ENCODE measurements at places on chromosomes 7 and 10. TPM values are rescaled to one million over a fixed set of nuclear protein-coding genes. Genes with fewer than 3 reads are reported as not detected.

The ADRB1 gene
- total RNA-seq, result 0.55 TPM

The PPP3CB gene
- total RNA-seq, result 51.0 TPM

The TMEM229A gene
- total RNA-seq, result 58.8 TPM

The LRMDA gene
- 7.6 TPM for total RNA-seq

The NPC1L1 gene
- total RNA-seq, result 0.55 TPM

DNA sequence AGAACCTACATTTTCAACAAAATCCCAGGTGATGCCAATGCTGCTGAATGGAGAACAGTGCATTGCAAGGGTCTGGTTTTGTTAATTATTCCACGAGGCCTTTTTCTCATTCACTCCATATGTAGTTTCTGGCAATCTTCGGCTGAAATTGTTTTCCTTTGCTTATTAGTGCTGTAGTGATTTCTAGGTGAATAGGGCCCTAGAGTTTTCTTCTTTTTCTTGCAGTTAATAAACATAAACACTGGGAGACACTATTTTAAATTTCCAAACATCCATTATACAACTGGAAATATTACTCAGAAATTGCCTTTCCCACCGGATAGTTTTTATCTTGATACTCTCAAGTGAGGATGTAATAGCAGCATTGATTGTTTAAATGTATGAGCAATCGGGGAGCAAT lies 435.6 kb downstream of the XPNPEP1 start:
- DNase-seq, result no peak
- H3K27me3 ChIP-seq, result no peaks in the 10 kb centered on the region
- H3K4me1 ChIP-seq, result no peaks in the 10 kb centered on the region
- H3K4me3 ChIP-seq, result no peak overlapping the region

DNA sequence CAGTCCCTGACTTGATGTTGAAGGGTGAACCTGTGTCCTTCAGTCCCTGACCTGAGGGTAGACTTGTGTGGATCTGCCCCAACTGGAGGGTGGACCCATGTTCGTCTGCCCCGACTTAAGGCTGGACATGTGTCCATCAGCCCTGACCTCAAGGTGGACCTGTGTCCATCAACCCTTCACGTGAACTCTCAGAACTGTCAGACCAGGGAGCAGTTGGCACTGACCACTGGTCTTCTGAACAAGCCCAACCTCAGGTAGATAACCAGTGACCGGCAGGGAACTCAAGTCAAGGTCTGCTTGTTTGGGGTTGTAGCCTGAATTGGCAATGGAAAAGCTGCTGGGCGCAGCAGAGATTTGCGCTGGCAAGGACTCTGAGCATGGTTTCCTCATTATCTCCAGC lies 96.5 kb downstream of the ADCY1 start:
- no peak overlapping the region for H3K4me3 ChIP-seq
- H3K27ac ChIP-seq, result no peak overlapping the region
- H3K4me1 ChIP-seq, result no peaks in the 10 kb centered on the region
- H3K27me3 ChIP-seq, result no peaks in the 10 kb centered on the region
- peak; percentile 6 for DNase-seq
- no peaks in the 10 kb centered on the region for H3K36me3 ChIP-seq

- DNase-seq, result no peak
- H3K4me1 ChIP-seq, result no peaks in the 10 kb centered on the region
- H3K27ac ChIP-seq, result no peak overlapping the region
- no peak overlapping the region for H3K4me3 ChIP-seq
Measured at GRCh38 chr7:17690030-17690429, 250.3 kb downstream of the SNX13 start.

- no peak for DNase-seq
- no peaks in the 10 kb centered on the region for H3K36me3 ChIP-seq
- H3K27ac ChIP-seq, result no peak overlapping the region
- H3K27me3 ChIP-seq, result no peaks in the 10 kb centered on the region
- H3K4me3 ChIP-seq, result no peak overlapping the region
Measured at GRCh38 chr7:135334830-135335543, 101.3 kb downstream of the STRA8 start.

DNA sequence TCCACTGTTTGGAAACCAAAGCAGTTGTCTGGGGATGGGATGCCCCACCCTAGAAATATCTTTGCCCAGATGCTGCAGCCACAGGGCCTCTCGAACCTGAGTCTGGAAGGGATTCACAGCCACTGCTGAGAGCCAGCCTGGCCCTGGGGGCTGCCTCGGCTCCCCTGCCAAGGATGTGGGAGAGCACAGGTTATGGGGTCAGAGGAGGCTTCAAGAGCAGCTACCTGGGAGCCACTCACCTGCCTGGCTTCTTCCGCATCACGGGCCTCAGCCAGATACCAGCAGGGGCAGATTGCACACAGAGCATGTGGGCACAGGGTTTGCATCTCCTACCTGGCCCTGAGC lies 5.4 kb upstream of the PWWP2B start:
- H3K27ac ChIP-seq, result no peak overlapping the region
- no peak overlapping the region for H3K4me3 ChIP-seq

DNA sequence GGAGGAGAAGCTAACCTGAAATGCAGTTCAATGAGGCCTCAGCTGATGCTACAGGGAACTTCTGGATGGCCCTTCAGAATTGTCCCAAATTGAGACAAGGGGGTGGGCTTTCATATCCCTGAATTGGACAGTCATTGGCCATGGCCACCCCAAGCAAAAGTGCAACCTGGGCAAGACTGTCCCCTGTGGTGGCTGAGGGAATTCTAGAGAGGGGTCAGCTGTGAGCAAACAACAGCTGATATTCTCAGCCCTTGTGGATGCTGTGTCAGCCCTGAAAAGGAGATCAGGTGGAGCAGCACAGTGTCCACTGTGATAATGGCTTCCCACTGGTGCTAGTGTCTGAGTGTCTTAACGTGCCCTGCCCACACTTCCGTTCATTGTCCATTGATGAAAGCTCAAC lies 76.6 kb downstream of the SLC16A9 start:
- DNase-seq, result no peak
- no peaks in the 10 kb centered on the region for H3K36me3 ChIP-seq
- no peaks in the 10 kb centered on the region for H3K27me3 ChIP-seq
- no peaks in the 10 kb centered on the region for H3K4me1 ChIP-seq
- H3K27ac ChIP-seq, result no peak overlapping the region
- no peak overlapping the region for H3K4me3 ChIP-seq

GRCh38 chr10:124071141-124071540 lies 22.3 kb downstream of the CHST15 start:
- DNase-seq, result no peak
- H3K4me3 ChIP-seq, result no peak overlapping the region
- H3K27me3 ChIP-seq, result no peaks in the 10 kb centered on the region
- peaks cover 28% of the 10 kb centered on the region for H3K4me1 ChIP-seq
- H3K36me3 ChIP-seq, result no peaks in the 10 kb centered on the region
- no peak overlapping the region for H3K27ac ChIP-seq

DNA sequence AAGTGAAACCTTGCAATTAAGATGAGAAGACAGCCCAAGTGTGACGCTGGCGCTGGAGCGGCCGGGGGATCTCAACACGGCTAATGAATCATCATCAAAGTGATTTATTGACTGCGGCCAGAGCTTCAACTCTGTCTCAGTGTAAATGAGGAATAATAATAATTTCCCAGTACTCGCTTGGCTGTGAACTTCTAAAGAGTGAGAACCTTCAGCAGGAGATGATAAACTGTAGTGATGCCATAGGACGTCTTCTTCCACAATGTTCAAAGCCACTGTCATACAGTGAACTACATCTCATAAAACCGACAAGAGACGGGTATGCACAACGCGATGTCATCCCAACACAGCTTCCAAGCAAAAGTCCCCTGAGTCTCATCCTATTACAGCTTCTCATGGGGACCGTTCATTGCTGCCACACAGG lies 123.6 kb upstream of the NOBOX start:
- H3K27me3 ChIP-seq, result no peaks in the 10 kb centered on the region
- H3K36me3 ChIP-seq, result no peaks in the 10 kb centered on the region
- H3K27ac ChIP-seq, result no peak overlapping the region
- no peak overlapping the region for H3K4me3 ChIP-seq
- DNase-seq, result no peak
- H3K4me1 ChIP-seq, result no peaks in the 10 kb centered on the region

- peak; percentile 15 for DNase-seq
- H3K27ac ChIP-seq, result no peak overlapping the region
- no peaks in the 10 kb centered on the region for H3K27me3 ChIP-seq
- H3K4me1 ChIP-seq, result no peaks in the 10 kb centered on the region
- no peak overlapping the region for H3K4me3 ChIP-seq
Measured at GRCh38 chr10:88791924-88792323, 10.6 kb upstream of the LIPM start.

DNA sequence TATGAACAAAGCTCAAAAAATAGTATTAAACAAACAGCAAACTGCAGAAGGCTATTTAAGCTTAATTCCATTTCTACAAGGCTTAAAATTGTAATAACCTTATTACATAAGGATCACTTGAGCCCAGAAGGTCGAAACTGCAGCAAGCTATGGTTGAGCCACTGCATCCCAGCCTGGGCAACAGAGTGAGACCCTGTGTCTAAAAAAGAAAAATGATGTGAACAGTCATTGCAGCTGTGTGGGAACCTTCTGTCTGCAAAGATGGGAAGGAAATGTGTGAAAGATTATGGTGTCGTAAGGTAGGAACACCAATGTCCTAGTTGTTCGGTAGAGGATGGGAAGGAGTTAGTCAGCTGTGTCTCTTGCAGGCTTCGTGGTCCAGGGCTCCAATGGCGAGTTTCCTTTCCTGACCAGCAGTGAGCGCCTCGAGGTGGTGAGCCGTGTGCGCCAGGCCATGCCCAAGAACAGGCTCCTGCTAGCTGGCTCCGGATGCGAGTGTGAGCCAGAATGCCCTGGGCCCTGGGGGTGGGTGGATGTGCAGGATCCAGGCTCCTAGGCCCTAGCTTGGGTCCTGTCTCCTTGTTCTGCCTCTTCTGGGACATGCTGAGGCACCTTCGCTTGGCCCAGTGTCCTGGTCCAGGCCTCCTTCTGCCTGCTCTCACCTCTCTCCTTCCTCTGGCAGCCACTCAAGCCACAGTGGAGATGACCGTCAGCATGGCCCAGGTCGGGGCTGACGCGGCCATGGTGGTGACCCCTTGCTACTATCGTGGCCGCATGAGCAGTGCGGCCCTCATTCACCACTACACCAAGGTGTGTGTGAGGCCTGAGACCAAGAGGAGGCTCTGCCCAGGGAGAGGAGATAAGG lies 9.1 kb downstream of the C10orf62 start:
- H3K4me3 ChIP-seq, result no peak overlapping the region
- no peaks in the 10 kb centered on the region for H3K4me1 ChIP-seq
- H3K27me3 ChIP-seq, result no peaks in the 10 kb centered on the region
- no peak for DNase-seq
- H3K27ac ChIP-seq, result no peak overlapping the region

DNA sequence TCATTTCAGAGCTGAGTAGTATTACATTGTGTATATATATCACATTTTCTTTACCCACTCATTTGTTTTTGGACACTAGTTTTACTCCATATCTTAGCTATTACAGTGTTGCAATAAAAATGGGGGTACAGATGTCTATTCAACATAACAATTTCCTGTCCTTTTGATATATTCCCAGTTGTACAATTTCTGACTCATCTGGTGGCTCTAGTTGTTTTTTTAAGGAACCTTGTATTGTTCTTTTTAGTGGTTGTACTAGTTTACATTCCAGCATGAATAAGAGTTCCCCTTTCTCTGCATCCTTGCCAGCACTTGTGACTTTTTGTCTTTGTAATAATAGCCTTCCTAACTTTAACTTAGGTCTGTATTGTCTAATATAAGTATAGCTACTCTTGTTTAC lies 739.9 kb downstream of the XPNPEP1 start:
- H3K4me3 ChIP-seq, result no peak overlapping the region
- H3K27ac ChIP-seq, result no peak overlapping the region
- no peaks in the 10 kb centered on the region for H3K36me3 ChIP-seq
- H3K4me1 ChIP-seq, result no peaks in the 10 kb centered on the region
- H3K27me3 ChIP-seq, result no peaks in the 10 kb centered on the region
- DNase-seq, result no peak

DNA sequence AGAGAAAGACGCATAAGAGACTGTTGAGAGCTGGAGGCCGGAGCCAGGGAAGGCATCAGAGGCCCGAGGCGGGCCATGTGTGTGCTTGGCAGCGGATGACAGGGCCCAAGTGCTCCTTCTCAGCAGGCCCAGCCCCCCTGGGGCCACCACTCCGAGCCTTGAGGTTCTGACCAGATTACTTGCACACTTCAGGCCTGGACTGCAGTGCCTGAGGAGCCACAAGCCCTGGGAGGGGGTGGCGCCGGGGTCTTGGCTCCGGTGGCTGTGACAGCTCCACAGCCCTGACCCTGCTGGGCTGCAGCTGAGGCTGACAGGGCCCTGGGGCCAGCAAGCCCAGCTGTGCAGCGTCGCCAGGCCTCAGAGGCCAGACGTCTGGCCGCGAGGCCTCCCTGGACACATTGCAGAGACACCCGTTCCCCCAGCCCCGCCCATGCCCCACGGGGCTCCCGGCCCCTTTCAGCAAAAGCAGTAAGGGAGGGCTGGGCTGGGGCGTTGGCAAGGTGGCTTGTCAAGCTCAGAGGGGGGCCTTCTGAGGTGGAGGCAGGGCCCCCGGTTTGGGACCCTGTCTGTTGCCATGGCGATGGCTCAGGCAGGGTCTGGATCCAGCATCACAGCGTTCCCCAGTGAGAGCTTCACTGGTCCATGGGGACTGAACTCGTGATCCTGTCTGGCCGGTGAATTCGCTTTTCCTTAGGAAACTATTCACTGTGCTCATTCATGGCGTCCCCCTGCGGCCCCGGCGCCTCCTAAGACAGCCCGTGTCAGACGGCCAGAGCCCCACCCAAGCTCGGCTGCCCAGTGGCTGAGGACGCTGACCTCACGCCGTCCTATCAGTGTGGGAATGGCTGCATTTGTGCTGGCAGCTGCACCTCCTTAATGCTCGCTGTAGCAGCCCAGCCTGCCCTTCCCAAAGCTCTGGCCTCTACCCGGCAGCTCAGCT lies 5.7 kb downstream of the ELN start:
- no peaks in the 10 kb centered on the region for H3K27me3 ChIP-seq
- H3K36me3 ChIP-seq, result no peaks in the 10 kb centered on the region
- DNase-seq, result peak; percentile 78
- H3K4me3 ChIP-seq, result no peak overlapping the region
- H3K27ac ChIP-seq, result peak overlapping the region; percentile 26

GRCh38 chr10:23037152-23037551 lies 58.2 kb upstream of the MSRB2 start:
- H3K36me3 ChIP-seq, result no peaks in the 10 kb centered on the region
- no peak overlapping the region for H3K27ac ChIP-seq
- no peak overlapping the region for H3K4me3 ChIP-seq
- no peak for DNase-seq
- H3K27me3 ChIP-seq, result no peaks in the 10 kb centered on the region

GRCh38 chr7:104652434-104652833 lies 324.0 kb downstream of the LHFPL3 start:
- no peak overlapping the region for H3K27ac ChIP-seq
- no peak overlapping the region for H3K4me3 ChIP-seq
- no peaks in the 10 kb centered on the region for H3K27me3 ChIP-seq
- peaks cover 10% of the 10 kb centered on the region for H3K4me1 ChIP-seq

GRCh38 chr10:130073912-130074311 lies 36.7 kb downstream of the C10orf143 start:
- H3K4me3 ChIP-seq, result no peak overlapping the region
- H3K27ac ChIP-seq, result no peak overlapping the region
- no peaks in the 10 kb centered on the region for H3K27me3 ChIP-seq
- H3K36me3 ChIP-seq, result no peaks in the 10 kb centered on the region

GRCh38 chr10:5559642-5560141 lies 34.9 kb downstream of the CALML3 start:
- DNase-seq, result no peak
- H3K27me3 ChIP-seq, result no peaks in the 10 kb centered on the region
- H3K4me3 ChIP-seq, result no peak overlapping the region
- no peak overlapping the region for H3K27ac ChIP-seq
- H3K36me3 ChIP-seq, result no peaks in the 10 kb centered on the region

- DNase-seq, result no peak
- H3K27me3 ChIP-seq, result no peaks in the 10 kb centered on the region
- no peak overlapping the region for H3K27ac ChIP-seq
- H3K36me3 ChIP-seq, result no peaks in the 10 kb centered on the region
- H3K4me1 ChIP-seq, result no peaks in the 10 kb centered on the region
Measured at GRCh38 chr10:74380795-74381194, 229.8 kb downstream of the ADK start.
